SJSA1 (cell line): ENCODE measurements at places on chromosomes 7 and 10. TPM values are rescaled to one million over a fixed set of nuclear protein-coding genes. Genes with fewer than 3 reads are reported as not detected.

Gene SFXN3
- 29.6 and 52.4 TPM in 2 replicates for total RNA-seq

DNA sequence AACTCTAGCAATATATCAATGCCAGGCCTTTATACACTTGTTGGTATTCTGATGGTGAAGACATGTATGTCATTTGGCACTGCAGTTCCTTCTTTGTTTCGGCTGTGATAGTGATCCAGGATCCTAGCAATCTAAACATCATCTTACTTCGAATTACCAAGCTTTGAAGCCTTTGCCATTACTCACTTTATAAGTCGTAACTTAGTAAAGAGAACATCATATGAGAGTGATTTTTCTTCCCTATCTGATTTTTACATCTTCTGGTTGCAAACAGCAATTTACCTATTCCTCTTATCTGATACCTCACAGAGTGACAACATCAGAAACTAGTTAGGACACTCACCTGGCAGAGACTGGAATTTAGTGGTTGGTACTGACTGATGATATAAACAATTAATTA, 7.6 kb upstream of the BPGM start:
- no peak overlapping the region for H3K27ac ChIP-seq
- DNase-seq = no peak
- H3K4me3 ChIP-seq = no peak overlapping the region
- H3K36me3 ChIP-seq = no peaks in the 10 kb centered on the region
- H3K4me1 ChIP-seq = 0 out of 2 replicates have a peak, but pooled peaks cover 4% of the 10 kb centered on the region

- no peaks in the 10 kb centered on the region for H3K4me1 ChIP-seq
- no peak overlapping the region for H3K4me3 ChIP-seq
- DNase-seq = no peak
- H3K27me3 ChIP-seq = no peaks in the 10 kb centered on the region
- no peaks in the 10 kb centered on the region for H3K36me3 ChIP-seq
These were observed 333.8 kb downstream of the LRMDA start for GRCh38 chr10:75764974-75765788.

GRCh38 chr7:134121632-134122139, 5.5 kb upstream of the LRGUK start:
- H3K4me3 ChIP-seq = no peak overlapping the region
- no peaks in the 10 kb centered on the region for H3K36me3 ChIP-seq
- no peak overlapping the region for H3K27ac ChIP-seq
- no peak for DNase-seq
